ENCODE measurements at places on chromosomes 4 and X.

- DNase-seq, result no peak
Observed at GRCh38 chrX:40100537-40101429, 3.0 kb upstream of the BCOR start.

DNA sequence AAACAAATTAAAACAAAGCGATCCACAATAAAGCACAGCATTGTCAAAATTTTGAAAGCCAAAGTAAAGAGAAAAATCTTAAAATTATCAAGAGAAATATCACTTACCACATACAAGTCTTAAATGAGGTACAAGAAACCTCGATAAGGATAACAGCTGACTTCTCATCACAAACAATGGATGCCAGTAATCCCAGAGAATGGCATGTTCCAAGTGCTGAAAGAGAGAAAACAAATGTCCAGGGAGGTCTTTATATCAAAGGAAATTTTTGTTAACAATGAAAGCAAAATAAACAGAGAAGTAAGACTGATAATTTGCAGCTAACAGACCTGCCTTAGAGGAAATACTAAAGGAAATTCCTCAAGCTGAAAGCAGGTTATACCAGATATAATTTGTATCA, 460.4 kb upstream of the HS3ST1 start:
- DNase-seq, result no peak

DNA sequence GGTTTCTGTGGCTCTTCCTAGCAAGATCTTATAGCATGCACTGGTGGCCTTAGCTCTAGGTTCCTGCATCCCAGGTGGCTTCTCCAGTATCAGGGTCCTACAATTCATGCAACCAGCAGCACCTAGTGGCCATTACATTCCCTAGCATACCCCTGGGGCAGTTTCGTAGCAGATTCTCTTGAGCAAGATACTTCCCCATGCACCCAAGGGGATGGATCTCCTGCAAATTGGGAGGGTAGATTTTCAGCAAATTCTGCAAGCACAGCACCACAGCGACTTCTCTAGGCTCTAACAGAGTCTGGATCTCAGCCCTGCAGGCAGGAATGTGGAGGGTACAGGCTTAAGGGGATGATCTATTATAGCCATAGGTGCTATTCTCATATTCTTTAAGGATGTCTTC, 13.1 kb upstream of the SLC9B1 start:
- DNase-seq, result no peak

- no peak for DNase-seq
Observed at GRCh38 chr4:73676861-73677323, 56.7 kb upstream of the RASSF6 start.

DNA sequence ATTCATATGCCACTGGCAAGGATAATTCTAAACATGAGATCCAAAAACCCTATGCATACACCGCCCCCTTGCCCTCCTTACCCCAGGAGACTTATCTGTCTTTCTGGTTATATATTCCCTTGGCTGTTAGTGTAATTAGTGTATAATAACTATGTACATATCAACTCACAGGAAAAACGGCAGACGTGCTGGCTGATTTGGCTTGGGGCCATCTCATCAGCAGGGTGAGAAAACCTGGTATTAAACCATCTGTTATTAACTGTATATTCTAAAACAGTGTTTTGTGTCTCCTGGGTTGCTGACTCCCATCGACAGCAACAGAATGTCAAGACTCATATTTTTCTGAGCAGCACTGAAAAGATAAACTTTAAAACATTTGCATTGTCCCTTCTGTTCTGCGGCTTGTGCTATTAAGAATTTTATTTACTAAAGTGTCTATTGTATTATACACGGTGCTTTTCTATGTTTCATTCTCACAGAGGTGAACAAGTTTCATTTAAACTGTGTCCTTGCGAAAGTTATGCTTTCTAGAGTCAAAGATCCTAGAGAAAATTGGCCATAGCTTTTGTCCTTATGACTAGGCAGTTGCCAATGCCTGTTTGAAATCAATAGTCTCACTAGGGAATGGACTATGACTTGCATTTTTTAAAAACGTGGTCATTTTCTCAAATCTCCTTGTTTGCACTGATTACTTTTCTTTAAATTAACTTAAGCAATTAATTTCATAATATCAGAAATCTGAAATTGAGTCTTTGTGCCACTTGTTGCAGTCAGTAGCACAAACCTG, 211.5 kb upstream of the MID1 start:
- DNase-seq, result no peak

- DNase-seq, result no peak
Observed at GRCh38 chrX:119008110-119008744, 33.8 kb downstream of the LONRF3 start.

DNA sequence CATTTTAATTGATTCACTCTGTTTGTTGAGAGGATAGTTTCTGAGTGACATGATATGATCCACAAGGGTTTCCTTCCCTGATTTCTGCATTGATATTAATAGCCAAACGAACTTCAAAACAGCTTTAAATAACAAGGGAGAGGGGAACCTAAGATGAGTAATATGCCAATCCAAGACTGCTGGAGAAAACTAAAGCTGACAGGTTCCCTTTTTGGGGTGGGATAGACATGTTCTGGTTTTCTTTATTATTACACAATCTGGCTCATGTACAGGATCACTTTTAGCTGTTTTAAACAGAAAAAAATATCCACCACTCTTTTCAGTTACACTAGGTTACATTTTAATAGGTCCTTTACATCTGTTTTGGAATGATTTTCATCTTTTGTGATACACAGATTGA, 182.2 kb downstream of the AR start:
- no peak for DNase-seq

GRCh38 chr4:184653650-184654049, 4.1 kb downstream of the PRIMPOL start:
- peak; percentile 29 for DNase-seq

DNA sequence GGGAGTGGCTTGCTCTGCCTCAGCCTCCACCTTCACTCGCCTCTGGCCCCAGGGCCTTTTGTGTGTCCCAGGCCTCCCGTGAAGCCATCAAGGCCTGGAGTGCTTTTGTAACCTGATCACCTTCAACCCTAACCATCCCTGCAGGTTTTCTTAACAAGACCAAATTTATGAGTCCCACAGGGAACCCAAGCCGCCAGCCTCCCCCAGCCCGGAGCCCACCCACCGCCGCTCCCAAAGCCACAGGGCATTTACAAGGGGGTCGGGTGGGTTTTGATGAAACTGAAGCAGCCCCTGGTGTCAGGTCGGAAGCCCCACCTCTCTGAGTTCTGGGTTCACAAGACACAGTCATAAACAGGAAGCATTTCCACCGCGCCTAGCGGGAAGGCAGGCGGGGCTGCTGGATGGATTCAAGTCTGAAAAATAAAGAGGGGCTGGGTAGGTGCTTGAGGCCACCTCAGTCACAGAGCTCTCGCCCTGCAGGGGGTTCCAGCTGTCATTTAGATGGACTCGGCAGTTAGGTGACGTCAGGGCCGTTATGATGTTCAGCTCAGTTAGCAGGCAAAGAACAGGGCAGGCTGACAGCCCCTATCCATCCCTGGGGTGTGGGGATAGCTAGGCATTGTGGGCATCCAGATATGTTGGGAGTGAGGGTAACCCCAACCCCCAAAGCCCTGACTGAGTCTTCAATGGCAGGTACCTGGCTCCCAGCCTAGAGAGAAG, 128.5 kb downstream of the BCOR start:
- no peak for DNase-seq

DNA sequence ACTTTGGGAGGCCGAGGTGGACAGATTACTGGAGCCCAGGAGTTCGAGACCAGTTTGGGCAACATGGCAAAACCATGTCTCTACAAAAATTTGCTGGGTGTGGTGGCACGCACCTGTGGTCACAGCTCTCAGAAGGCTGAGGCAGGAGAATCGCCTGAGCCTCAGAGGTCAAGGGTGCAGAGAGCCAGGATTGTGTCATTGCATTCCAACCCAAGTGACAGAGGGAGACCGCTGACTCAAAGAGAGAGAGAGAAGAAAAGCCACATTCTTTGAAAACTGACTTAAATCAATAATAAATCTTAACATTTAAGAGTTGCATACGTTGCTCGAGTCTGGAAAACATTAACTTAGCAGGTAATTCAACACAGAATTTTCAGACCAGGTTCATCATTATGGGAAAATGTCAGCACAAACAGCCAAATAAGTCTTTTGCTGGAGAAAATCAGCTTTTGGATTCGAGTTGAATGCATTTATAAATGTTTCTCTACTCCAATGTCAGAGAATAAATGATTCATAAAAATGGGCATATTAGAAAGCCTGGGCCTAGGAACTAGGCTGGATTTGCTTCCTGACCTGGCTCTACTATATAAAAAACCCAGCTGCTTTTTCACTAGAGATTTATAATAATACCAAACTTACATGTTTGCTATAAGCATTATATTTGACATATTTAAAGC, 68.3 kb upstream of the RBPJ start:
- DNase-seq, result no peak

DNA sequence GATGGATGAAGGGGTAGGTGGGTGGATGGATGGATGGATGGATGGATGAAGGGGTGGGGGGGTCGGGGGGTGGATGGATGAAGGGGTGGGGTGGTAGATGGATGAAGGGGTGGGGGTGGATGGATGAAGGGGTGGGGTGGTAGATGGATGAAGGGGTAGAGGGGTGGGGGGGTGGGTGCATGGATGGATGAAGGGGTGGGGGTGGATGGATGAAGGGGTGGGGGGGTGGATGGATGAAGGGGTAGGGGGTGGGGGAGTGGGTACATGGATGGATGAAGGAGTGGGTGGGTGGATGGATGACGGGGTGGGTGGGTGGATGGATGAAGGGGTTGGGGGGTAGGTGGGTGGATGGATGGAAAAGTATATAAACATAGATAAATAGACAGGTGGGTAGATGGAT, 74.2 kb downstream of the PRKX start:
- no peak for DNase-seq

- no peak for DNase-seq
Observed at GRCh38 chr4:119227690-119228089, 15.2 kb downstream of the USP53 start.

Measured in fibroblast of skin of left quadriceps (primary cell).